ENCODE measurements at places on chromosomes 6 and 20.

- no peak for DNase-seq
These were observed 6.4 kb upstream of the SDC4 start for GRCh38 chr20:45354423-45355208.

DNA sequence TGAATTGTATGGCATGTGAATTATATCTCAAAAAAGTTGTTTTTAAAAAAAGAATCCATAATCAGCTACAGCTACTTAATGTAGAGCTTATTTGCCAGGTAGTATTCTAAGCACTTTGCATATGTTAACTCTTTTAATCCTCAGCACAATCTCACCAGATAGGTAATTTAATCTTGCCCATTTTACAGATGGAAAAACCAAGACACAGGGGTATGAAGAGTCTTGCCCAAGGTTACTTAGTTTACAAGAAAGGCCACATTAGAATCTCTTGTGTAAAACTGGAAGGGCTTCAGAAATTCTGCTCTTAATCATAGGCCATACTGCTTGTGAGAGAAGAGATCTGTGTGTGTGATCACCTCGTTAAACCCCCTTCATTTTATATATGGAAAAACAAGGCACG is 13.4 kb upstream of the RNF182 start:
- no peak for DNase-seq

- DNase-seq = no peak
These were observed 15.7 kb upstream of the SLC13A3 start for GRCh38 chr20:46666818-46667515.

DNA sequence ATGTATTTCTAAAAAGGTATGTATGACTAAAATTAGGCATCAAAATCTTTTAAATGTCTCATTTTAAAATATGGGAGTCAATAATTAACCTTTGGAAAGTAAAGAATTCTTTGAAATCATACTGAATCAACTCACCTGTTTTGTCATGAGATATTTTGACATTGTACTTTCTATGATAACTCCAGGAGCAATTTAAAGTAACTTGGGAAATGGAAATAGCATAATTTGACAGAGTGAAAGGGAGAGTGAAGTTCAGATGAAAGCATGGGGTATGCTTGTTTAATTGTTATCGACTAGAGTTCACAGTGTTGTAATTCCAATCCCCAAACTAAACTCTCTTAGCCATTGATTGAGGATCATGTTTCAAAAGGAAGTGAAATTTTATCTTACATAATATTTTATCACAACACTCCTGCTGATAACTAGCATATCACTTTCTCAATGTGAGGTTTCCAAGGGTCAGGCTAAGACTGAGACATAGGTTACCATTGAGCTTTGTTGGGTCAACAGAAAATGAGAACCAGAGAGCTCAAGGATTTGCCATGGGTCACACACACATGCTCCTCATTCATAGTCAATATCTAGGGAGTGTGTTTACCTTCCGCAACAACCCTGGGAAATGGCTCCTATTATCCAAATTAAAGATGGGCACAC is 2.3 kb downstream of the GSTA1 start:
- DNase-seq = no peak
